ENCODE measurements at places on chromosomes 7 and 10. TPM values are rescaled to one million over a fixed set of nuclear protein-coding genes. Genes with fewer than 3 reads are reported as not detected.

Gene CRHR2
- 0.16 TPM for total RNA-seq

Gene KIF11
- 26.6 TPM for total RNA-seq

DNA sequence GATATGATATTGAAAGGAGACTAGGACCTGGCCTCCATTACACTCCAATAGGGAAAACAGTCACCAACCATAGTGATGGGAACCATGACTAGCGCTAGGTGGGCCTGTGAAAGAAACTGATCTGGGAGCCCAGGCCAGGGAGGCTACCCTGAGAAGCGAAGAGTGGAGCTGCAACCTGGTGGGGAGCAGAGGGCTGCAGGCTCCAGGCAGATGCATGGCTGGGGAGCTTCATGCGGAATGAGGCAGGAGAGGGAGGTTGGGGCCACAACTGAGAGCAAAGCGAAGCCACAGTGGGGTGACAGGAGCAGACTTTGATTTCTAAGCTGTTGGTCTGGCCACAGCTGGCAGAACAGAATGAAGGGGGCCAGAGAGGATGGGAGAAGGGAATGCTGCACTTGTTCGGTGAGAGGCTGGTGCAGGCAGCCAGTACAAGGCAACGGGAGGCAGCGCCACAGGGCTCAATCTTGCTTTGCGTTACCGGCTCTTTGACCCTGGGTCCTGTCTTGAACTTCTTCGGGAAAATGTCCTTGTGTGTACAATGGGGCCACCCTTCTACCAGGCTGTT is 88.4 kb downstream of the TACC2 start:
- DNase-seq = no peak

DNA sequence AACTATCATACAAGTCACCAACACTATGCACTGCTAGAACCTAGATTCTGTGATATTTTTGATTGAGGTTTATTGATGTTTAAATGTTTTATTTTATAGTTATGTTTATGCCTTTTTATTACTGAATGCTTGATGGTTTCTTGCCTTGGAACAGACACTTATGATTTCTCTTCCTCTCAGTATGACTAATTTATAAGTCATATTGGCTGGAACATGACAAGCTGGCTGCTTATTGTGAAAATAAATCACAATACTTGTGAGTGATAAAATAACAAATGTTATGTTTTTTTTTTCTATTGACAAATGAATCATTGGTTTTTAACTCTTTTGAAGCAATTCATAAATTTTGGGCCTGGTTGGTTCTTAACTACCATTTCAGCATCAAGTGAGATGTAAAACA is 142.0 kb upstream of the MALRD1 start:
- no peak for DNase-seq

Gene ASB15
- total RNA-seq = 0.11 TPM

DNA sequence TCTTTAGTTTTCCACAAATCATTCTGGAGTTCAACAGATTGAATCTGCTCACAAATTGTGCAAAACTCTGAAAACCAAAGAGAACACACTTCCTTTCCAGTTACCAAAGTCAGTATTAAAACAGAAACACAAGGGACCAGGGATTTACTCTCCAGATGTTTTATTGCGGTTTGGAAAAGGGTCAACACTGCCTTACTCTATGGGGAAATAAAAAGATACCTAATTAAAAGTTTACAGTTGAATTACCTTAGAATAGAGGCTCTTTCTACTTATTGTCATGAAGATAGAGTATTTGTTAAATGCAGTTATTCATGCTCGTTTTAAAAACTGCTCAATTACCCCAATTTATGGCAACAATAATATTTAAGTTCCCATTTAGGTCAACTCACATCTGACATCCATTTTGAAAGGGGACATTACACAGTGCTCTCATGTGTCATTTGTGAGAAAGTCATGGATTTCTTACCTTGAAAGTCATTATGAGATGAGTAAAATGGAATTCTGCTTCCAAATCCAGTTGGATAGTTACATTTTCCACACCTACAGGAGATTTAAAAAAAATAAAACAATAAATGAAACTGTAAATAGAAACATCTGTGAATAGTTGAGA is 8.4 kb downstream of the LAMB1 start:
- DNase-seq = no peak

Gene VPS37D
- 3.2 TPM for total RNA-seq

DNA sequence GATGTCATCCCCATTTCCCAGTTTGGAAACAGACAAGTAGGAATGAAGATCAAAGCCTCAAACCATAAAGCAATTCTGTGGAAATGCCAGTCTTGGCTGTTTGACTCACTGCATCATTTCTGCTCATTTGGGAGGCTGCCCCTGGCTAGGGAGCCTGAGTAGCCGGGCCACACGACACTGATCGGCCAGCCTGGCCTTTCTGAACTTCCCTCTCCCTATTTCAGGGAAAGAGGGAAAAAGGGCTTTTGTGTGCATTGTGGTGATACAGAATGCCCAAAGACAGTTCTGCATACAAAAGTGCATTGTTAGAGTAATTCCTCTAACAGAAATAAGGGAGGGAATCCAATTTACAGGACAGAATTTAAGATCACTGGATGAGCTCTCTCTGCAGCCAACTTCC is 41.7 kb upstream of the OPALIN start:
- DNase-seq = no peak

GRCh38 chr10:306675-307185 is 171.5 kb downstream of the ZMYND11 start:
- DNase-seq = no peak

Gene CPED1
- total RNA-seq = 78.4 TPM

DNA sequence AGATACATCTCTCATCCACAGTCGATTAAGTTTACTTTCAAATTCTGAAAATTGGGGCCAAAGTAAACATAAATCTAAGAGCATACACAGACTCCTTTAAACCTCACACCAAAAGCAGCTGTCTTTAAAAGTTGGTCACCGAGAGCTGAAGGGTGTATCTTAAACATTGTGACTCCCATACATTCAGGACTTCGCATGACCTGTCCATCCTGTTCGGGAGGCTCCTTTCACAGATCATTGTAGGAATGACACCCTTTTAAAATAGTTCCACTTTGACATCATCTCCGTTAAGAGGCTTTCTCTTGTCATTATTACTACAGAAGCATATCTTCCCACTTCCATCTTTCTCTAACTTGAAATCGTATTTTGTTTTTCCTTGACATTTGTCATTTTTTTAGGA is 440.0 kb downstream of the DNAJB9 start:
- DNase-seq = no peak

GRCh38 chr10:103969857-103970627 is 3.1 kb downstream of the SLK start:
- DNase-seq = no peak

- no peak for DNase-seq
Measured at GRCh38 chr7:99392046-99392445, 16.4 kb downstream of the PDAP1 start.

Gene OPTN
- 38.5 TPM for total RNA-seq

DNA sequence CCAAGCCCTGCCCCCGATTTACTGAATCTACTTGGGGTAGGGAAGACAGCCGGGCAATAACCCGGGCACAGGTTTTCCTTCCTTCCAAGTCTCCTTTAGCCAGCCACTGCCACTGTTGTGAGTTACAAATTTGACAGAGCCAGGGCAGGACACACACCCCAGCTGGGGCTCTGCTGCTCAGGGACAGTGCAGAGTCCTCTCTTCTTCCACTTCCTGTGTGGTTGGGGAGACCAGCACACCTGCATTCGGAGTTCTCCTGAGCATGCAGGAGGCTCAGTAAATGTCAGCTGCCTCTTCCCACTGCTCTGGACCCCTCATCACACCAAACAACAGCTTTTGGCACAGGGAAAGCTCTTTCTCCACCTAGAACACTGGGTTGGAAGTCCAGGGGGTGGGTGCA is 21.3 kb downstream of the CHST15 start:
- DNase-seq = no peak

Gene MSS51
- 5.9 TPM for total RNA-seq

DNA sequence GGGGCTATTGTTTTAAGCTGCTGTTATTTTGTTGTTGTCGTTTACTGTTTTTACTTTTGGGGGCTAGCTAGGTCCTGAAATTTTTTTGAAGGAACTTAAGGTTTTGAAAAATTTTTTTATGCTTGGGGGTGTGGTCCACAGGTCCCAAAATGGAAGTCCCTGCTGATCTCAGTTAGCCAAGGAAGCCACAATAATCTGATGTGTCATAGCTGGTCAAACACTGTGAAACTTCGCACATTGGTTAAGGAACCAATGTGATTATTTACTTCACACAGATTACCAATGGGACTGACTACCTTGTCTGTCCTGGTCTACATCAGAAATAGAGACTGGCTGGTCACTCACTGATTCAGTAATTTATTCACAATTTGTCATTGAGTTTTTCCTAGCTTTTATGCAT is 29.5 kb upstream of the HYCC1 start:
- no peak for DNase-seq
